ENCODE measurements at places on chromosomes 5 and 9.
A peak's percentile ranks its signal among the peaks of the same experiment; 100 is the strongest.

- DNase-seq, result no peak
Observed at GRCh38 chr5:25190521-25191000, 545.8 kb upstream of the CDH10 start.

DNA sequence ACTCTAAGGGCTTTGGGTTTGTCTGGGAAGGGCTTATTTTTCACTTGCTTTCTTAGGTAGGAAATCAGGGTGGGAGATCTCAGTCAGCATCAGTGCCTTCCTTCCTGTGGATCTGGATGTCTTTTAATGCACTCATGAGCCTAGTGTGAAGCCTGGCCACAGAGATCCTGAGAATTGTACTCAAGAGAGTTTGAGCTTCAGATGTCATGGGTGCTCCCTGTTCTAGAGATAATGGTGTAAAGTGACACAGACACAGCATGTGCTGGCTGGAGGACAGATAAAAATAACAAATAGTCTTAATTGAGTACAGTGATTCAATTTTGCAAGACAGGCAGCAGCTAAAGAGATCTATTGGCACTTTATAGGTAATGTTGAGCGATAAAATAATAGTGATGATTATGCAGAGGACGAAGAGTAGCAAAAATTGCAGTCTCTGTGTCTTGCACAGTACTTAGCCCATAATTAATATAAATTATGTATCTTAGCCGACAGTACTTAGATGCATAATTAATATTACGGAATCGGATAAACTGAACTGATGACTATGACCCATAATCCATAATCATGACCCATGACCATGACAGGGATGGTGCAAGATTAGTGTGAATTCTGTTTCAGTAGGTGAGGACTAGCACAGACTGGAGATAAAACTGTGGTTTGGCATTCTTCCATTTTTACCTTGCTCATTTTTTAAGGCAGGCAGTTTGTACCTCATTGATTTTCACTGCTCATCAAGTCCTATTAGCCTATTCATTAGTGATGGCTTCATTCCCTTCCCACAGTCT lies 408.7 kb upstream of the PIK3R1 start:
- DNase-seq, result no peak

DNA sequence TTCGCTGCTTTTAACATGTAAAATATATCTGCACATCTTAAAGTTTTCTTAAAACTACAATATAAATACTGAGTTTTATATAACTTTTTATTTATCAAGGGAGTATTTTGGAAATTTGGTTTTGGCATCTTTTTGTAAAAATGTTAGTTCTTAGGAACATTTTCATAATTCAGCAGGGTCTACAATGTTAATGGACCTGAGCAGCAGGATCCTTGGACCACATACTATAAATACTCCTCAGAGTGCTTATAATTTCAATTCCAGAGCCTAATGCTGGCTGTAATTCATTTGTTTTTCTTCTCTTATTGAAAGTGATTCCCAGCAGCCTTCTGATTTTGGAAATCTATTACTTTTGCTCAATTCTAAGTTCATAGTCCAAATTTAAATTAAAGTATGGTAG lies 1216.2 kb downstream of the MAT2B start:
- no peak for DNase-seq

GRCh38 chr9:119005162-119005561 lies 364.1 kb downstream of the BRINP1 start:
- no peak for DNase-seq

GRCh38 chr5:151480384-151481293 lies 33.2 kb downstream of the SLC36A1 start:
- no peak for DNase-seq

DNA sequence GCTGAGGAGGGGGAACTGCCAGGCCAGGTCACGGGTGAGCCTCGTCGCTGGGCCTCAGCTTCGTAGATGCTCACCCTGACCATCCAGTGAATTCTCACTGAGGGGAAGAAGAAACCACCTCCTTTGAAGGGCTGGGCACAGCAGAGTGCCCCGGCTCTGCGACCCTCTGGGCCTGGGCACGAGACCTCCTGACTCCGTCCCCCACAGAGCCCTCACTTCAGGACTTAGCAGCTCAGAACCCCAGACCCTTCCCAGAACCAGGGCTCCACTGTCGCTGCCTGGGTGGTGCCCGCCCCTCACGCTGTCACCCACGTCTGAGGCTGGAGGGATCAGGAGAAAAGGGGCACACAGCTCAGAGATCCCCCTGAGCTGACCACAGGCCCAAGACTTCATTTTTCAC lies 34.3 kb upstream of the TMEM250 start:
- DNase-seq, result no peak

- DNase-seq, result no peak
Observed at GRCh38 chr5:139822553-139823425, 27.2 kb downstream of the PSD2 start.

- no peak for DNase-seq
Observed at GRCh38 chr5:138469540-138470321, 4.5 kb downstream of the EGR1 start.

DNA sequence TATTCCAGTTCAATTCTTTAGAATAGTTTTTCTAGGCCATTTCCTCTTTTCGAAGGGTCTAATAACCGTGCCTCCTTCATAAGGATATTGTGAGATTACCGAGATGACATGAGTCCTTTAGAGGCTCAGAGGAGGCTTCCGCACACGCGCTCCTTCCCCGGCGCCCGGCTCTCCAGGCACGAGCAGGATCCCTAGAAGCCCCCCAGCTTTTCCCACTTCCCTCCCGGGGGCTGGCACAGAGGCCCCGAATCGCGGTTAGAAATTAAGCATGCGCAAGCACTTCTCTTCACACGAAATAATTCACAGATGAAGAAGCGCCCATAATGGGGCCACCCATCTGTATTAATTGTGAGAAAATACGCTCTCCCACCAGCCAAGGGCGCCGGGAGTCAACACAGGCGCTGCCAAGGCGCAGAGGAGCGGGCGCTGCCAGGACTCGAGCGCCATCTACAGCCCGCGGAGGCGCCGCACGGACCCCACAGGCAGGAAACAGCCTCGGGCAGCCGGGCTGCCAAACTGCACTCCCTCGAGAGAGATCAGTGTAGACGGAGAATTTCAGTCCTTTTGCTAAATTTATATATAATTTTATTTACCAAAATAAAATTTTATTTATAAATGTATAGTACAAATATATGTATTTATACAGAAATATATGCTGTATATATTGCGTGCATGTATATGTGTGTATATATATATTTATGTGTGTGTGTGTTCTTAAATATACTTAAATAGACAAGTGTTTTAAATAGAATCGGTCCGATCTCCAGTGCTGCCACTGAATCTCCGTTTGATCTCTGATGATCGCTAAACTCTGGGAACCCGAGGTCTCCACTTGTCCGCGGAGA lies 258.1 kb upstream of the NFIL3 start:
- peak; percentile 84 for DNase-seq

GRCh38 chr9:35599763-35600604 lies 5.1 kb upstream of the TESK1 start:
- DNase-seq, result no peak

GRCh38 chr9:105835721-105836120 lies 141.4 kb downstream of the TMEM38B start:
- no peak for DNase-seq

GRCh38 chr9:108083160-108083750 lies 593.7 kb upstream of the KLF4 start:
- DNase-seq, result no peak

DNA sequence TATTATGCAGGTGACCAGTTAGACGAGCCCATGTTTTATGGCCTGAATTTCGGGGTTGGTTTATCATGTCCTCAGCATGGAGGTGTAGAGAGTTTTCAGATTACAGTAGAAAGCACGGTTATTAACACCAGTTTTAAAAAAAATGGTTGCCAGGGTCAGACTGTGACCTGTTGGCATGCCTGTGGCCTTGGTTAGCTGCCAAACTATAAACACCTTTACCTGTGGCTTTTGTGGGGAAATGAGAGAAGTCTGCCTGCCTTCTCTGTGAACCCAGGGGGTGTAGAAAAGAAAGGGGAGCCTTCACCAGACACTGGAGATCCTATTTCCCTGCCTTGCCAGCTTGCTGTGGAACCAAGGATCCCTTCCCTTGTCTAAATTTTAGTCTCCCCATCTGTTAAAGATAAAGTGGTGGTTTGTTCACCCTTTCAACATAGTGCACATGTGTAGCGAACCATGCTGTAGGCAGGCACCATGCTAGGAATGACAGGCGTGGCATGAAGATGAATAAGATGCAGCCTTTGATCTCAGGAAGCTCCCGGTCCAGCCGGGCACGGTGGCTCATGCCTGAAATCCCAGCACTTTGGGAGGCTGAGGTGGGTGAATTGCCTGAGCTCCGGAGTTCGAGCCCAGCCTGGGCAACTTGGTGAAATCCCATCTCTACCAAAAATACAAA lies 6.1 kb upstream of the PHF19 start:
- DNase-seq, result no peak

GRCh38 chr5:148965511-148966265 lies 97.2 kb downstream of the SH3TC2 start:
- DNase-seq, result no peak

DNA sequence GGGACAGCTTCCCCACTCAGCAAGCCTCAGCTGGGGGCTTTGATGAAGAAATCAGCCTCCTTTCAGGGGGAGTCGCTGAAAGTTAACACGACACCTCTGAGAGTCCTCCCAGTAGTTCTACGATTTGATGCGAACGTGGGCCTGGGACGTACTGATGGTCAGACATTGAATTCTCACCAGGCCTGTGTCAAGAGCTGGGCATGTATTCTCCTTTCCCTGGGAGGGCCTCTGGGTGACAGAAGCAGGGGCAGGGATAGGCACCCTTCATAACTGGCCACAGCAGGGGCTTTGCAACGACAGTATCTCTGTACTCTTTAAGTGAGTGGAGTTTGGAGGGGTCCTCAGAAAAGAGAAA lies 15.6 kb upstream of the COL5A1 start:
- DNase-seq, result no peak

DNA sequence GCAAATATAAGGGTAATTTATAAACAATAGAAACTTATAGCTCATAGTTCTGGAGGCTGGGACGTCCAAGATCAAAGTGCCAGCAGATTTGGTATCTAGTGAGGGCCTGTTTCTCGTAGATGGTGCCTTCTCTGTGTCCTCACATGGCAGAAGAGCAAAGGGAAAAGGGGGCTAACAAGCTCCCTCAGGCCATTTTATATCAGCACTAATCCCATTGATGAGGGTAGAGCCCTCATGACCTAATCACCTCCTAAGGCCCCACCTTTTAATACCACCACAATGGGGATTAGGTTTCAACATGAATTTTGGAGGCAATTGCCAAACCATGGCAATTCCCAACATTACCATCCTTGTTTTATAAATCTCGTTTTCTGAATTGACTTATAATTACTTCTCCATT lies 259.8 kb downstream of the ARRDC3 start:
- DNase-seq, result no peak

- no peak for DNase-seq
Observed at GRCh38 chr5:64949331-64949730, 180.6 kb downstream of the CWC27 start.

- no peak for DNase-seq
Observed at GRCh38 chr5:157568720-157569119, 6.9 kb downstream of the ADAM19 start.

- peak; percentile 77 for DNase-seq
Observed at GRCh38 chr9:126228781-126229444, 97.7 kb upstream of the MVB12B start.

DNA sequence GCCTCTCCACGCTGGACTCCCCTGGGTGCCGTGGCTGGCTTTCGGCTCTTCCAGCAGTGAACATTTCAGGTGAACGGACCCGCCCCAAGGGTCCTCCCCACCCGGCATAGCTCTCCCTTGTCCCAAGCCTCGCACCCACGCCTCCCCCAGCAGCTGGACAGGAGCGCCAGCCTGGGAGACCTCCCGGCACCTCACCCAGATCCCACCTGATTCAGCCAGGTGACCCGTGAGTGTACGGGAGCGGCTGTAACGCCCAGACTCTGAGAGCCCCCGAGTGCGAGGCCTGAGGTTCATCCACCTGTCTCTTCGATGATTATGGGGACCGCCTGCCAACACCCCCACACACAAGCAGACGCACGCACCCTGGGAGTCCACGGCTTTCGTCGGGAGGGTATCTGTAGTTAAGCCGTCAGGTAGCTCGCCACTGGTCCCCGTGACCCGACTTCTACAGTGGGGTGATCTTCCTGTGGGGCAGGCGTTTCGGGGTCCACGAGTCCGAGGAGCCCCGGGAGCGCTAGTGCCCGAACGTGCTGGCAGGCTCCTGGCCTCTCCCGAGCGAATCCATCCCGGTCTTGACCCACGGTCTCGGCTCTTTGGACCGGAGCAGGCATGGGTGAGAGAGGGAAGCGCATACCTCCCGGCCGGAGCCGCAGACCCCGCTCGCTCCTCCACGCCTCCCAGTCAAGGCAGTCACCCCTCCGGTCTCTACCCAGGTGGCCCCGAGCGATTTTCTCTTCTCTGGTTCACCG lies 14.9 kb downstream of the TRIM7 start:
- peak; percentile 67 for DNase-seq

DNA sequence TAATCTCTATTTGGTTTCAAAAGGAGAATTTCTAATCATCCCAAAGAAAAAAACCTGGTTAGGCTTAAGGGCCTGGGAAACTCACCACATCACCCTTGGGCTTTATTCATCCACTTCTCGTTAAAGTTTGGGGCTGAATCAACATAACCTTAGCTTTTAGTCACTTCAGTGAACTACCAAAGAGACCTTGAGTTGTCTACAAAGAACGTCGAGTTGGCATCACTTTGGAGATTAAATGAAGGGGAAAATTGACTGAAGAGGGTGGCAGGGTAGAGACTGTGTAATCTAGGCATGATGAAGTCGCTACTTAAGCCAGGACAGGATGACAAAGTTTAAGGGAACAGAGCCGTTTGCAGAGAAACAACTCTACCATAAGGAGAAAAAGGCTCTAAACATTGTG lies 341.4 kb downstream of the RAB3C start:
- no peak for DNase-seq

DNA sequence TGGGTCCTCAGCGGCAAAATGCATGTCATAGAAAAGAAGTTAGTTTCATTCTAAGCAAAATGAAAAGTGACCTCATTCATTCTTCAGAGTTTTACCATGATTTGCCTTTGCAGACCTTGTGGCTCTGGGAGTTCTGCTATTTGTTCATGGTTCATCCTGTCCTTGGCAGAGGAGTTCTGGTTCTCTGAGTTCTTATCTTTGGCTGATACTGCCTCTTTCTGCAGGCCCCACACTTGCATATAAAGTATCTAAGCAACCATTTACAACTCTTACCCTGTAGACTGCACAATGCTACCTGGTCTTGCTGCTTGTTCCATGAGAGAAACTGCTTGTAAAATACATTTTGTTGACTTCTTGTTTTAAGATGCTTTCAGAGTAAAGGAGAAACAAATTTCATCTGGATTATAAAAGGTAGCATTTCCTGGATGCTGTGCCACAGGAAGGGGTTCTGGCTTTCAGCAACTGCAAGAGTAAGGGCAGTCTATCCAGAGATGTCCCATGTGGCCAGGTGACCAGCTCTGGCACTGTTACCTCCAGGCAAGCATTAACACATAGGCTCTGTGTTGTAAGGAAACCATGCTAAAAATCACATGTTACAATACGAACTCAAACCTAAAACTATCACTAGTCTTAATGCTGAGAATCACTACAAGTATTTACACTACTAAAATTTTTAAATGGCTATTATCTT lies 513.2 kb downstream of the SPOCK1 start:
- no peak for DNase-seq

Measured in activated CD8-positive, alpha-beta memory T cell treated with anti-CD3 and anti-CD28 coated beads, Interleukin-2, amount 10 ng/mL, durations not matched to agents 7 days and 5 days (primary cell).